ENCODE measurements at places on chromosomes 6 and 20. TPM values are rescaled to one million over a fixed set of nuclear protein-coding genes. Genes with fewer than 3 reads are reported as not detected.

PTCRA gene
- total RNA-seq: 1.1 TPM

DNA sequence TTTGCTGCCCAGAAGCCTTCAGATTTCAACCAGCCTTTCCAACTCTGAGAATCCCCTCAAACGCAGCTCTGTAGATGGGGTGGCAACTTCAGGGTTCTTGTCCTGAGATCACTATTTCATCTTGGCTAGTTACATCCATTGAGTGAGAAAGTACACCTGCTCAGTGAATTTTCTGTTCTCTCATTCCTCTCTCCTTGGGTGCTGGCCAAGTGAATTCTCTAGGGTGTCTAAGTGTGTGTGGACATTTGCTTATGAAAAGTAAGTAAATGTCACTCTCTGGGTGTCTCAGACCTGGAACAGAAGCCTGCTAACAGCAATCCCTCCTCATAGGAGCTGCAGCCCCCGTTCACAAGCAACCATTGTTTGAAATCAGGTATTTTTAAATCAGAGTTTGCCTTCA lies 3.8 kb downstream of the RIN2 start:
- H3K27ac ChIP-seq: no peak overlapping the region
- H3K27me3 ChIP-seq: no peaks in the 10 kb centered on the region
- peak; percentile 4 for DNase-seq
- no peaks in the 10 kb centered on the region for H3K36me3 ChIP-seq

- H3K27me3 ChIP-seq: no peaks in the 10 kb centered on the region
- no peaks in the 10 kb centered on the region for H3K36me3 ChIP-seq
- H3K27ac ChIP-seq: no peak overlapping the region
- no peak for DNase-seq
These were observed 750.8 kb upstream of the SLC35B3 start for GRCh38 chr6:9186148-9186547.

- H3K27me3 ChIP-seq: no peaks in the 10 kb centered on the region
- no peaks in the 10 kb centered on the region for H3K36me3 ChIP-seq
- no peak overlapping the region for H3K4me3 ChIP-seq
- no peaks in the 10 kb centered on the region for H3K4me1 ChIP-seq
- DNase-seq: no peak
These were observed 155.3 kb downstream of the PLCB1 start for GRCh38 chr20:8287340-8287739.

- no peak overlapping the region for H3K27ac ChIP-seq
- no peak for DNase-seq
- H3K4me3 ChIP-seq: no peak overlapping the region
- H3K4me1 ChIP-seq: no peaks in the 10 kb centered on the region
- no peaks in the 10 kb centered on the region for H3K27me3 ChIP-seq
These were observed 21.1 kb downstream of the FOXC1 start for GRCh38 chr6:1630771-1631217.

TNFRSF6B gene
- total RNA-seq: 0.09 TPM

SLA2 gene
- total RNA-seq: 0.59 TPM

DEFB132 gene
- not detected for total RNA-seq

GRCh38 chr6:78093906-78094305 lies 441.1 kb downstream of the MEI4 start:
- no peaks in the 10 kb centered on the region for H3K27me3 ChIP-seq
- no peak overlapping the region for H3K27ac ChIP-seq
- H3K36me3 ChIP-seq: no peaks in the 10 kb centered on the region
- DNase-seq: no peak
- H3K4me3 ChIP-seq: no peak overlapping the region
- no peaks in the 10 kb centered on the region for H3K4me1 ChIP-seq

DNA sequence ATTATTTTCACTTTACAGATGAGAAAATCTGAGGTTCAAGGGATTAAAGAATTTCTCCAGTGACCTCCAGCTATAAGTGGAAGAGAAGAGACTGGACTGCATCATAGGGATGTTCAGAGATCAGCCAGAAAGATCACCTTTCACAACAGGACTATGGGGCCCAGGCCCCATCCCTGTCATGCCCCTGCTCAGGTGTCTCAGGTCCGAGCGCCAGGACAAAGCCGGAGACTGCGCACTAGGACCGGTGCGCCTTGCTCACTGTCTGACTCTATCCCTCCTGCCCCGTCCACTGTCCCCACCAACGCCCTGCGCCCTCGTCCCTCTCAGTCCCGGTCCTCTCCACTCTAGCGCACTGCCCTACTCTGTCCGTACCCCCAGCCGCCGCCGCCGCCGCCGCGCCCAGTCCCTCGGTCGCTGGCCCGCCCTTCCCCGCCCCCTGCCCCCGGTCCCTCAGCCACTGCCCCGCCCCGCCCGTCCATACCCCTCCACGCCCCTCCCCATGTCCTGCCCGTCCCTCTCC lies 521 bp upstream of the RAD21L1 start:
- H3K27me3 ChIP-seq: no peaks in the 10 kb centered on the region
- no peak for DNase-seq
- H3K4me3 ChIP-seq: no peak overlapping the region
- H3K4me1 ChIP-seq: peaks cover 3% of the 10 kb centered on the region
- H3K36me3 ChIP-seq: no peaks in the 10 kb centered on the region

SPATS1 gene
- not detected for total RNA-seq

GRCh38 chr6:50565004-50565403 lies 148.3 kb upstream of the TFAP2D start:
- no peak overlapping the region for H3K27ac ChIP-seq
- DNase-seq: no peak
- no peak overlapping the region for H3K4me3 ChIP-seq
- no peaks in the 10 kb centered on the region for H3K4me1 ChIP-seq
